Stimulated activated CD8-positive, alpha-beta memory T cell treated with anti-CD3 and anti-CD28 coated beads, Interleukin-2, amount 100 ng/mL, for 48 hours (primary cell): ENCODE measurements at places on chromosomes 3 and 15.

DNA sequence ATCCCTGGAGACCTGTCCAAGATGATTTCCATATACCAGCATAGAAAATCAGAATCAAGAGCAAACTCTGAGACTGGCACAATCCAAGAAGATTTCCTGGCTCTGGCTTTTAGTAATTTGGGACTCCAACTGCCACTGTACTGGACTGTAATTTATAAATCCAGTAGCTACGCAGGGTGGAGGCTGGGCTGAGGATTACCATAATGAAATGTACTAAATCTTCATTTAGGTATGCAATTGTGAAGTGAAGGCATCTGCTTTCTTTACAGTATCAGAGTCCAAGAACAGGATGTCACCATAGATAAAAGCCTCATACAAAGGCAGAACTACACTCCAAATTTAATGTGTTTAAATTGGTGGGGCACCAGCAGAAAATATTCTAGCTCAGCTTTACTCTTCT lies 46.5 kb downstream of the TMEM39A start:
- DNase-seq = no peak

- DNase-seq = no peak
Measured at GRCh38 chr3:11655196-11655928, 11.6 kb upstream of the VGLL4 start.

DNA sequence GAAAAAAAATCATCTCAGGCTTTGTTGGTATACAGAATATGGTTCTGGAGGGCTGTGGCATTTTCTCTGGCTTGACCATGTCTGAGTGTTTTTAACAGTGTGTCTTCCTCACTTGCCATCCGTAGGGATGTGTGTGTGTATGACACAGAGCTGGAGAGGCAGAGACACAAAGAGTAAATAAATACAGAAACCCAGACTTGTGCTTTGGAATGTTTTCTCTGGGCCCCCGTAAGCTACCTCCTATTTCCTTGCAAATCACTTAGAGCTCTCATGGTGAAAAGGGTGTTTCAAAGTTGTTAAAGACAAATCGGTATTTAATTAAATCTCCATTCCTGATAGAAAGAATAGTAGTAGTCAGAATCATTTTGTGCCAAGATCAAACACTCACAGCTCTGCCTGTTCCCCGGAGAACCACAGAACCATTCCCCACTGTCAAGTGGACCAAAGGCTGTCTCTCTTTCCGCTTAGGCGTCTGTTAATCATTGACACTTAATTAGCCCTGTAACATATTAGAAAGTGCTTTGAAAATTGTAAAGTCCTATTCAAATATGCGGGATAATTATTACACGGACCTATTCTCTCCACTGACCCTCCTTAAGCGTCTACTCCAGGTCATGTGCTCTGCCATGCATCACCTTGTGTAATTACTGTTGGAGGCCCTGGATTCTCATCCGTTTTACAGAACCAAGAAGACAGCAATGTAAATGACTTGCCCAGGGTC lies 313.6 kb upstream of the TLE3 start:
- DNase-seq = no peak

- DNase-seq = no peak
Measured at GRCh38 chr3:49022688-49023171, 809 bp downstream of the NDUFAF3 start.
